Esophagus squamous epithelium (tissue), 5 donors: ENCODE measurements at places on chromosomes 7 and 10. TPM values are rescaled to one million over a fixed set of nuclear protein-coding genes. Genes with fewer than 3 reads are reported as not detected.

The AKR1C8 gene
- total RNA-seq: not detected

The EPO gene
- total RNA-seq: not detected

The FGL2 gene
- 1.9 TPM for total RNA-seq

The FAM25G gene
- 10.0 TPM for total RNA-seq

The STEAP2 gene
- 15.4 TPM for total RNA-seq

The SRRM3 gene
- total RNA-seq: 8.0 TPM
